ENCODE measurements at places on chromosomes 4 and X.
A peak's percentile ranks its signal among the peaks of the same experiment; 100 is the strongest.

GRCh38 chrX:110167952-110168451 lies 149.9 kb downstream of the AMMECR1 start:
- DNase-seq: peak; percentile 24

GRCh38 chr4:13296986-13297385 lies 187.2 kb downstream of the RAB28 start:
- DNase-seq: no peak

GRCh38 chrX:40434947-40435346 lies 145.8 kb upstream of the ATP6AP2 start:
- no peak for DNase-seq

DNA sequence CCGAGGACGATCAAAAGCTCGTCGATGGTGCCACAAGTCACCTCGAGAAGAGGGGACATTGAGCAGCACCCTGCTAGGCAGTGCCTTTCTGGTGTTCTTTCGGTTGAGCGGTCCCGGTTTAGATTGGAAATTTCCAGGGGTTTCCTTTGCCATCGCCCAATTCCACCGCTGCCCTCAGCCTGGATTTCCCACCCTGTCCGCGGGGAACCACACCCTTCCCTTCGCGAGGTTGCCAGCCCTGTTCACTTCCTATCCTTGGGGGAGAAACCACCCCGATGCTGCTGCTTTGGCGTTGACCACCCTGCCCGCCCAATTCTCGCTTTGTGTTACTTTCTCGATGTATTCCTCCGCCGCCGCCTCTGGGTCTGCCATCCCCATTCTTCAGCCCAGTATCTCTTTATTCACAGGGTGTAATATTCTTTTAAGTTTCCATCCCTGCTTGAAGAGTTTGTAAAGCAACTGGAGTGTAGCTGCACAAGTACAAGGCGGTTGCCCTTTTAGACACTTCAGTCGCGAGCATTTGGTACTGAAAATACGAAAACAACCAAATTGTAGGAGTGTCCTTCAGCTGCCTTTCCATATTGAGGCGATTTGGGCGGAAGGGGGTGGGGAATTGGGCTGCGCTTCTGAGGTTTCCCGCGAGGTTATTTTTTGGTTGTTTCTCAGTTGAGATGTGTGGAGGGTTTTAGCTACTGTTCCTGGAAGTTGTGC lies 1.1 kb downstream of the OGT start:
- peak; percentile 16 for DNase-seq

GRCh38 chr4:18127030-18127429 lies 105.5 kb upstream of the LCORL start:
- no peak for DNase-seq

DNA sequence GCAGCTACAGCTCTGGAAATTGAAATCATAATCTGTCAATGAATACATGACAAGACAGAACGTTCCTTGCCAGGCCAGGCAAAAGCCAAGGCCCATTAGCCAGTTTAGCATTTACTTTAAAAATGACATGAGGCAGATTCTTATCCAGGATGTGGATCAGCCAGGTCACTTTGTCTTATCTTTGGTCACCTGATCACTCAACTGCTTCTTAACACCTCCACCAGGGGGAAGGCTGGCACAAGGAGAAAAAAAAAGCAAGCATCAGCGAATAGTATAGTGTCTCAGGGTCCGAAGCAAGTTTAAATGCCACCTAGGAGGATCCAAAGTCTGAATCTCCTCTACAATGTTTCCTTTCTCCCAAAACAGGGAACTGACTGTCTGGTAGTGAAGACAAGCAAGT lies 18.8 kb downstream of the ATP1B4 start:
- peak; percentile 2 for DNase-seq

- no peak for DNase-seq
Measured at GRCh38 chr4:101005659-101006058, 341.7 kb downstream of the PPP3CA start.

DNA sequence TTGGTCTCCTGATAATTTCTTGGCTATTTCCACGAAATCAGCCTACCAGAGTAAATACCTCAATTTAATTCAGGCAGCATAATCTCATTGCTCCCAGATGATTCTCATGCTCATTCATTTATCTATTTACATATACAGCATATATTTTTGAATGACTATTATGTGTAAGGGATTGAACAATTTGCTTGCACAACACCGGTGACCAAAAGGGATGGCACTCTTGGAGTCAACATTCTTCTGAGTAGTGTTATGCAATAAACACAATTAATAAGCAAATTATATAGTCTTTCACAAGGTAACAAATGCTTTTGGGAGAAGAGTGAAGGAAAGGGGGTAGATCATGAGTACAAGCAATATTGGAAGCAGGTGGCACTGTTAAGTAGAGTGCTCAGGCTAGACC lies 1015.3 kb downstream of the ARAP2 start:
- DNase-seq: no peak

DNA sequence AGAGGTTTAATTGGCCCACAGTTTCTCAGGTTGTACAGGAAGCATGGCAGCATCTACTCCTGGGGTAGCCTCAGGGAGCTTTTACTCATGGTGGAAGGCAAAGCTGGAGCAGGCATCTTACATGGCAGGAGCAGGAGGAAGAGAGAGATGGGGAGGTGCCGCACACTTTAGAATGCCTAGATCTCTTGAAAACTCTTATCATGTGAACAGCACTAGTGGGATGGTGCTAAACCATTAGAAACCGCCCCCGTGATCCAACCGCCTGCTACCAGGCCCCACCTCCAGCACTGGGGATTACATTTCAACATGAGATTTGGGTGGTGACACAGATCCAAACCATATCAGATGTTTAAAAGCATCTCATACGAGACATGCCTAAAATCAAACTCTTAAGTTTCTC lies 41.6 kb upstream of the SCOC start:
- no peak for DNase-seq

- DNase-seq: peak; percentile 65
Measured at GRCh38 chrX:49053223-49054072, 5.4 kb upstream of the CCDC120 start.

DNA sequence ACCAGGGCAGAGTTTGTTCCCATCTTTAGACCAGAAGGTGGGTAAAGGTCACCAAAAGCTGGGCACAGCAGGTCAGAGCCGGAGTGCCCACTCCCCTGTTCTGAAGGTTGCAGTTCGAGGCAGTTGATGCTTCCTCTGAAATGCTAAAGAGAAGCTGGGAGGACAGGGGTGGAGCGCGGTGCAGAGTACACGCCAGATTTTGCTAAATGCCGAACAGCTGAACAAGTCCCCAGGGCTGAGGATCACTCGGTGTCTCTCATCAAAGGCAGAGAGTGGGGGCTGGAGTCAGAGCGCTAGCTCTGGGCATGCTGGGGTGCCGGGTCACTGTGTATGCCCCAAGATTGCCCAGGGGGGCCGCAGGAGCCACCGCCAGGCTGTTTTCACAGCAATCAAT lies 197.0 kb downstream of the BCOR start:
- no peak for DNase-seq

DNA sequence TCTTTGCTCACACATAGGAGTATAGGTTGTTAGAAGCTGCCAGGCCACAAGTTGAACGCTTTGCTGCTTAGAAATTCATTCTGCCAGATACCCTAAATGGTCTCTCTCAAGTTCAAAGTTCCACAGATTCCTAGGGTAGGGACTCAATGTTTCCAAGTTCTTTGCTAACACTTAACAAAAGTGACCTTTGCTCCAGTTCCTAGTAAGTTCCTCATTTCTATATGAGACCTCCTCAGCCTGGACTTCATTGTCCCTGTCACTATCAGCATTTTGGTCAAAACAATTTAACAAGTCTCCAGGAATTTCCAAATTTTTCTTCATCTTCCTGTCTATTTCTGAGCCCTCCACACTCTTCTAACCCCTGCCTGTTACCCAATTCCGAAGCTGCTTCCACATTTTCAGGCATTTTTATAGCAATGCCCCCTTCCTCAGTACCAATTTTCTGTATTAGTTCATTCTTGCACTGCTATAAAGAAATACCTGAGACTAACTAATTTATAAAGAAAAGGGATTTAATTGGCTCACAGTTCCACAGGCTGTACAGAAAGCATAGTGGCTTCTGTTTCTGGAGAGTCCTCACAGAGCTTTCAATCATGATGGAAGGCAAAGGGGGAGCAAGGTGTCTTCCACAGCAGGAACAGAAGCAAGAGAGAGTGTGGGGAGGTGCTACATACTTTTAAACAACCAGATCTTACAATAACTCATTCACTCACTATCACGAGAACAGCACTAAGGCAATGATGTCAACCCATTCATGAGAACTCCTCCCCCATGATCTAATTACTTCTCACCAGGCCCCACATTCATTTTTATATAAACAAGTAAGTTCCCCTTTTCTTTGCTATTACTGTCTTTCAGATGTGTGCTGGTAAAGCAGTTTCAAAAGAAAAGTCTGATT lies 11.5 kb upstream of the TLR1 start:
- no peak for DNase-seq

DNA sequence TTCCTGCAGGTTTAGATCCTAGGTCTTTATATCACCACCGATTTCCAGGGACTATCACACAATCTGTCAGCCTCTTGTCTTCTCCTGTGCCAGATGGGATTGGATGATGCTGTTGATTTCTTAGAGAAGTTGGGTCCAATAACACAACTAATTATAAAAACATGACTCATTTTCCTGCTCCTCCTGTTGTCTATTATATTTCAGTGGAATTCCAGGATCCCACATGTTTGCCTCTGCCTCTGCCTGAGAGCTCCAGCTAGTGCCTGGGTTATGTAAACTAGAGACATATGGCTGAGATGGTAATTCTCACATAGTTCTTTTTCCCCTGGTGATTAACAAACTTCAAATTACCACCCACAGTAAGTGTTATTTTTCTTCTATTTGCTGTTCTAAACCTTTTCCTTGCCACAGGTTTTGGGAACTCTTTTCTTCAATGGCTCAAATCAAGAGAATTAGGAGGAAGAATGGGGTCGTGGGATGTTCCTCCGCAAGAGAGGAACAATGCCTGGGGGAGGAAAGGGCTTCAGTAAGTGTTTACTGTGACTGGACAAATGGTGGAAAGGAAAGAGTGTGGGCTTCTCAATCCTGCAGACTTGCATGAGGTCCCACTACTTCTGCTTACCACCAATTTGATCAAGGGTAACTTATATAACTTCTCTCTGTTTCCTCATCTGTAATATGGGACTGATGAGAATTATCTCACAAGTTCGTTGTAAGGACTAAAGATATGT lies 3.4 kb upstream of the HOPX start:
- no peak for DNase-seq

GRCh38 chrX:29690061-29690460 lies 525.3 kb upstream of the MAGEB2 start:
- no peak for DNase-seq

- DNase-seq: no peak
Measured at GRCh38 chrX:97367125-97367524, 483.4 kb downstream of the RPA4 start.

DNA sequence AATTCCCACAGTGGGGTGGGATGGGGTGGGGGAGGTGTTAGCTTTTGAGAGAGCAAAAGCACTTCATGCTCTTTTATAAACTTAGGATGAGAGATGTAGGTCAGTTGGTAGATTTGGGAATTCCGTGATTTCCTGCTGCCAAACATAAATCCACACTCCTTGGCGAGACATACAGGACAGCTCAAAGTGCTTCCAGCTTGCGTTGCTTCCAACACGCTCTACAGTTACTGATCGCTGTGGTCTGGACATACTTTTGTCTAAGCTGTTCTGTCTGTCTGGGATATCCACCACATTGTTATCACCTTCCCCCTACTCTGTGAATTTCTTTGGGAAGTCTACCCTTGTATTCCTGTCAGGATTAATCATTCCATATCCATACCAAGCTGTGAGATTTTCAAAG lies 117.5 kb downstream of the RAPGEF2 start:
- no peak for DNase-seq

GRCh38 chr4:84417997-84418709 lies 80.9 kb downstream of the NKX6-1 start:
- no peak for DNase-seq

GRCh38 chrX:124435616-124436015 lies 89.3 kb downstream of the SH2D1A start:
- DNase-seq: no peak
